ENCODE measurements at places on chromosomes 4 and X. TPM values are rescaled to one million over a fixed set of nuclear protein-coding genes. Genes with fewer than 3 reads are reported as not detected.

Gene CRMP1
- 357 TPM for total RNA-seq

Gene STBD1
- total RNA-seq = 3.4 TPM

Gene TMSB15C
- 11.4 TPM for total RNA-seq

Gene MTHFD2L
- 22.3 TPM for total RNA-seq

Gene HTR2C
- 0.21 TPM for total RNA-seq

Gene TBX22
- not detected for total RNA-seq

Gene PABPC1L2A
- total RNA-seq = 0.91 TPM

Gene SPANXN5
- total RNA-seq = not detected

Gene CCDC110
- total RNA-seq = 3.9 TPM

Gene MCUB
- 5.0 TPM for total RNA-seq

Gene CYTL1
- total RNA-seq = 10.8 TPM

Gene RHOXF2B
- not detected for total RNA-seq

Gene CENPVL2
- 1.0 TPM for total RNA-seq

Gene SLIT2
- total RNA-seq = 69.2 TPM

GRCh38 chr4:42152507-42153504, at the start of gene BEND4:
TSS of gene BEND4 (minus strand) at chr4:42152655. CDS start at chr4:42152143, 512 bp downstream.
- no peak for ATAC-seq

DNA sequence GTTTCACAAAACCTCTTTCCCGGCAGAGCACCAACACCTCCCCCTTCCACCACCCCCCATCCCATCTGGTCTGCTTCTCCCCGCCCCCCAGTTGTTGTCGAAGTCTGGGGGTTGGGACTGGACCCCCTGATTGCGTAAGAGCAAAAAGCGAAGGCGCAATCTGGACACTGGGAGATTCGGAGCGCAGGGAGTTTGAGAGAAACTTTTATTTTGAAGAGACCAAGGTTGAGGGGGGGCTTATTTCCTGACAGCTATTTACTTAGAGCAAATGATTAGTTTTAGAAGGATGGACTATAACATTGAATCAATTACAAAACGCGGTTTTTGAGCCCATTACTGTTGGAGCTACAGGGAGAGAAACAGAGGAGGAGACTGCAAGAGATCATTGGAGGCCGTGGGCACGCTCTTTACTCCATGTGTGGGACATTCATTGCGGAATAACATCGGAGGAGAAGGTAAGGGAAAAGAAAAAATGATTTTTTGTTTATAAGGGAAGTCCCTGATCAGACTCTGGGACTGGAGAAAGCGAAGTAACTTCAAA, at the start of gene PDGFRA:
TSS of gene PDGFRA (plus strand) at position 333 of the 541 bp plus-strand sequence. CDS start 29,476 bp downstream, outside the sequence.
- no peak for ATAC-seq

GRCh38 chr4:122212880-122213279, 60.7 kb downstream of the BLTP1 start:
- no peak for ATAC-seq

- ATAC-seq = no peak
Observed at GRCh38 chrX:11531226-11531625, 134.5 kb downstream of the ARHGAP6 start.

- ATAC-seq = no peak
Observed at GRCh38 chrX:19865567-19866363, 21.6 kb downstream of the SH3KBP1 start.

DNA sequence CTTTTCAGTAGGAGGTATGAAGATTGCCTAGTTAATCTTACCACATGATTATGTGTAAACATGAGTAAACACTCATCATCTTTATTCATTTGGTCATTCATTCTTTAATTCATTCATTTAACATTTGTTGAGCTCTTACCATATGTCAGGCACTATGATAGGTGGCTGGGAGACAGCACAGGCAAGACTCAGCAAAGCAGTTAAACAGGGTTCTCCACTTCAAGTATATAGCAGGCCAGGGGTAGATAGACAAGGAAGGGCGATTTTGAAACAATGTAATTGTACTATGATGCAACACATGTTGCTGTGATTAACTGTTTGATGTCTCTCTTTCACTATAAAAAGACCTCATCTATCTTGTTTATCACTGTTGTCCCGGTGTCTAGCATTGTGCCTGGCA, 84.3 kb upstream of the GPR101 start:
- no peak for ATAC-seq

DNA sequence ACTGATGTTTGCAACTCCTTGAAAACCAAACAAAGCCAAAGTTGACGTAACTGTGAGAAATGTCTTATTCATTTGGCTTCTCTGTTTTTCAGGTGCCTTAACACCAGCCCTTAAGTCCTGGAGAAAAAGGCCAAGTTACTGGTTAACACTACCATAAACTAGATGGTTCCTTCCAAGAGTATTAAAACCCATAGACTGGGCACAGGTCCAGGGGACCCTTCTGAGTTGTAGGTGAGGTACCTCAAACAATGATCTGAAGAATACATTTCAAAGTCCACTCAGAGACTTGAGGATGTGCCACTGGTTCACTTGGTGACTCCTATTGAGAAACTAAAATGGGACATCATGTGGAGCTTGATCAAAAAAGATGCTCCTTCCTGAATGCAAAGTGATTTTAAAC, 87.0 kb downstream of the NKX6-1 start:
- ATAC-seq = no peak

DNA sequence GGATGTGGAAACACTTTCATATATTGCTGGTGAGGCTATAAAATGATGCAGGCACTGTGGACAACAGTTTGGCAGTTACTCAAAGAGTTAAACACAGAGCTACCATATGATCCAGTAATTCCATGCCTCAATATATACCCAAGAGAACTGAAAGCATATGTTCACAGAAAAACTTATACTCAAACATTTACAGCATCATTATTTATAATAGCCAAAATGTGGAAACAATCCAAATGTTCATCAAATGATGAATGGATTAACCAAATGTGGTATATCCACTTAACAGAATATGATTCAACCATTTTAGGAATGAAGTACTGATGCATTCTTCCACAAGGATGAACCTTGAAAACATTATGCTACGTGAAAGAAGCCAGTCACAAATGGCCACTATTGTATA, 603.8 kb downstream of the IQCM start:
- ATAC-seq = no peak

DNA sequence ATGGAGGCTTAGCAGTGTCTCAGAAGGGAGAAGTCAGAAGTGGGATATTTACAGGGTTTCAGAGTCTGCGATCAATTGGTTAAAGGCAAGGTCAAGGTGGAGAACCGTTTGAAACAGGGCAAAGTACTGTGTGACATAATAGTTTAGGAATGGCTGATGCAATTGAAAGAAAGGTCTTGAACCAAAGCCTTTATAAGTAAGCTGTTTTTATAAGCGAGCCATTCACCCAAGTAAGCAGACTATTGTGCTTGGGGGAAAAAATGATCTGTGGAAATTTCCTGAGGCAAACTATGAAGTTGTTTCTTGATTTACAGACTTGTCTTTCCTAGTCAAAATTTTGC, 327.3 kb downstream of the CAMK2D start:
- ATAC-seq = no peak

- ATAC-seq = no peak
Observed at GRCh38 chrX:22059775-22060174, 27.6 kb downstream of the PHEX start.

DNA sequence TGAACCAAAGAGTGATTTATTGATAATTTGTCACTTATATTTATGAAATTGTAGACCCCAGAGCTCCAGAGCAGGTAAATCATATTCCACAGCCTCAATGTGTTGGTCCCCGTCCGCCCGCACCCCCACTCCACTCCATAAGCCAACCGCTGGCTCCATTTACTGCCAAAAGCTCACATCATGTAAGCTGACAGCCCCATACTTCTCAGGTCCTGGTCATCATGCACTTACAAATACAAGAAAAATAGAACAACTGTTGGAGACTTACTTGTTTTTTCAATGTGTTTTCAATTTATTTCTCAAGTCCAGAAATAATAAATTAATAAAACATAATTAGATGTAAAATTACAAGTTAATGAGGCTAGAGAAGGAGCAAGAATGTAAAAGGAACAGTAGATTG, 235.7 kb upstream of the HAND2 start:
- ATAC-seq = peak; percentile 18

- ATAC-seq = no peak
Observed at GRCh38 chr4:145723336-145723735, 43.4 kb downstream of the C4orf51 start.

DNA sequence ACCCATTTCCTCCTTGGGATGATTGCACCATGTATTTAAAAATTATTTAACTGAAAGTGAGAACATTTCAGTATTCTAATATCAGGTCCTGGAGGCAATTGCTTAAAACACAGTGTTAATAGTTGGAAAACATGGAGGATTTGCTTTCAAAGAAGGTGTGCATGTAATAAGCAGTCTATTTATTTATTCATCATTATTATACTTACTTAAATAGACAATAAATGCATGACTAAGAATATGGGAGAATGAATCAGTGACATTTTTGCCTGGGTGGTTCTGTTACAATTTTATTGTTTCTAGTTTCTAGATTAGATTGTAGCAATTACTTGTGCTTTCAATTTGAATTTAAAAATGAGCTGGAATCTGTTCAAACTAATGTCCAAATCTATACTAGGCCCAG, 145.5 kb downstream of the AREG start:
- no peak for ATAC-seq

DNA sequence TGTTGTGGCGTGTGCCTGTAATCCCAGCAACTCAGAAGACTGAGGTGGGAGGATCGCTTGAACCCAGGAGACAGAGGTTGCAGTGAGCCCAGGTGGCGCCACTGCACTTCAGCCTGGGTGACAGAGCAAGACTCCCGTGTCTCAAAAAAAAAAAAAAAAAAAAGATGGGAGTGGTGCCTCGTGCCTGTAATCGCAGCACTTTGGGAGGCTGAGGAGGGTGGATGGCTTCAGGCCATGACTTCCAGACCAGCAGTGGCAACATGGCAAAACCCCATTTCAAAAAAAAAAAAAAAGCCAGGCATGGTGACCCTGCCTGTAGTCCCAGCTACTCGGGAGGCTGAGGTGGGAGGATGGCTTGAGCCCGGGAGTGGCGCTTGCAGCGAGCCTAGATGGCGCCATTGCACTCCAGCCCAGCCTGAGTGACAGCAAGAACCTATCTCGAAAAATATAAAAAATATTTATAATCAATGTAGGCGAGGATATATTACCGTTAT, 27.0 kb downstream of the EIF2S3 start:
- ATAC-seq = peak; percentile 71

DNA sequence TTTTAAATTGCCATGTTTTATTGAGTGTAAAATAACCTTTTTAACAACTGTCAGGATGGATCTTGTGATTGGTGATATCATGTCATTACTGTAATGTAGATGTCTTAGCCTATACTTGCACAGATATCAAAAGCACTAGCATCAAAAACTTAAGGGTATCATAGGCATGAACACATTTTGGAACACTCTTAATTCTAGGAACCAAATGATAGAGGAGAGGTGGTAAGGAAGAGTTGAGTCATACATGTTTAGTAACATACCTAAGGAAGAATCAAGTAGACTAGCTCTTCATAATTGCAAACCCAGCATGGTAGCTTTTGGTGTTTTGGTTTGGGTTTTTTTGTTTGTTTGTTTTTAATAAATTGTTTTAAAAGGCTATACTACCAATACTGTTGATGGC, 43.4 kb downstream of the SMARCAD1 start:
- ATAC-seq = no peak

DNA sequence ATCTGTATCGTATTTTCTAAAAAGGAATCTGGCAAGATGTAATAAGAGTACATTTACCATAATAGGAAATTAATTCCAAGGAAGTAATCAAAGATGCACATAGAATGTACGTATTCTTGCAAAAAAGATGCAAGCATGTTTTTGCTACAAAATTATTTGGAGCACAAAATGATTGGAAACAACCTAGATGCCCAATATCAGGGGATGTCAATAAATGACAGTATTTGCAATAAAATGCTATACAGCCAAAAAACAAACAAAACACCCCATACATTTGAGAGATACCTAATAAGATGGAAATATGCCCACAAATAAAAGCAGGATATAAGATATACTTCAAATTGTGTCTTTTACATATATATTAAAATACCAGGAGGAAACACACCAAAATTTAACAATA, 29.3 kb upstream of the MAML3 start:
- no peak for ATAC-seq

GRCh38 chr4:110483516-110483915, 7.6 kb downstream of the ENPEP start:
- ATAC-seq = no peak

DNA sequence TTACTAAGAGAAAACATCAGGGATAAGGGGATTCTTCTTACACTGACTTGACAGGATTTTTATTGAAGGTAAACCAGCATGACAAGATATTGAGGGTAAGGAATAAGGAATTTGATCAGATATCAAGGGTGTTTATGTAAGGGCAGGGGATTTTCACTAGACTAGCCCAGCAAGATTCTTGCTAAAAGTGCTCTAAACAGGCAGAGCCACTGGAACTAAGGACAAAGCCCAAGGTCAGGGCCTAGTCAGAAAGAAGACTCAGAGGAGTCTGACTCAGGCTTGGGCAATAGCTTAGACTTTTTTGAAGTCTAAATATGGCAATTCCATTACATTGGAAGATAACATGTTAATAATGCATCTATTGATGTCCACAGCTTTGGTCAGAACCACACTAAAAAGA, 6.5 kb upstream of the GLRA3 start:
- no peak for ATAC-seq

All from motor neuron (in vitro differentiated cells).